ENCODE measurements at places on chromosomes 5 and 9.

GRCh38 chr9:96186591-96187011, 115.4 kb downstream of the HSD17B3 start:
- DNase-seq: no peak

- no peak for DNase-seq
Measured at GRCh38 chr5:135085133-135085935, 51.3 kb upstream of the PITX1 start.

- DNase-seq: no peak
Measured at GRCh38 chr9:76109953-76110352, 219.5 kb downstream of the PCSK5 start.

GRCh38 chr5:110665184-110665726, 61.2 kb downstream of the TMEM232 start:
- no peak for DNase-seq

DNA sequence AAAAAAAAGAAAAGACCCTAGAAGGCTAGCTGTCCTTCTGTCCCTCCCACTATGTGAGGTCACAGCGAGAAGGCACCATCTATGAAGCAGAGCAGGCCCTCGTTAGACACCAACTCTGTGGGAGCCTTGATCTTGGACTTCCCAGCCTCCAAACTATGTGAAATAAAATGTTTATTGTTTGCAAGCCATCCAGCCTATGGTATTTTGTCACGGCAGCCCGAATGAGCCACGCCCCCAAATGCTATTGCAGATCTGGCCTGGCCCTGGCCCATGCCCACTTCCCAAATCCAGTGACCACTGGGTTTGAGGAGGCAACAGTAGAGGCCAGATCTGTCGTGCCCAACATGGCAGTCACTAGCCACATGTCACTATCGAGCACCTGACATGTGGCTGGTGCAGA, 10.8 kb downstream of the STK10 start:
- no peak for DNase-seq

DNA sequence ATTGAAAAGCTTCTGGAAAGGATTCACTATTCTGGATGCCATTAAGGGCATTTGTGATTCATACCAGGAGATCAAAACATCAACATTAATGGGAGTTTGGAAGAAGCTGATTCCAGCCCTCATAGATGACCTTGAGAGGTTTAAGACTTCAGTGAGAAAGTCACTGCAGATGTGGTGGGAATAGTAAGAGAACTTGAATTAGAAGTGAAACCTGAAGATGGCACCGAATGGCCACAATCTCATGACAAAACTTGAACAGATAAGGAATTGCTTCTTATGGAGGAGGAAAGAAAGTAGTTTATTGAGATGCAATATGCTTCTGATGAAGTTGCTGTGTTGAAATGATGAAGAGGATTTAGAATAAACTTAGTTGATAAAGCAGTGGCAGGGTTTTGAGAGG, 254.6 kb upstream of the SLC24A2 start:
- no peak for DNase-seq

DNA sequence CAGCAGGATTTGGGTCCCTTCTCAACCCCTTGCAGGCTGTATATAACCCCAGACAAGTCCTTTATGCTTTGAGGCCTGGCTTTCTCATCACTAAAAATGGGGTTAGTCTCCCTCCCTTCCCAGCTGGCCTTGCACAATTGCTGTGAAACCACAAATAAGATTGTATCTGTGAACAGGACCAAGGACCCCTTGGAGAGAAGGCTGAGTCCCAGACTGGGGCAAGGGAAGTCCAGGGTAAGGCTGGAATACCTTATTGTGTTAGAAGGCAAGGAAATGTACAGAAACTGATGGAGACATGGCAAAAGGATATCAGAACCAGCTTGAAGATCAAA, 11.4 kb downstream of the MACROH2A1 start:
- no peak for DNase-seq

DNA sequence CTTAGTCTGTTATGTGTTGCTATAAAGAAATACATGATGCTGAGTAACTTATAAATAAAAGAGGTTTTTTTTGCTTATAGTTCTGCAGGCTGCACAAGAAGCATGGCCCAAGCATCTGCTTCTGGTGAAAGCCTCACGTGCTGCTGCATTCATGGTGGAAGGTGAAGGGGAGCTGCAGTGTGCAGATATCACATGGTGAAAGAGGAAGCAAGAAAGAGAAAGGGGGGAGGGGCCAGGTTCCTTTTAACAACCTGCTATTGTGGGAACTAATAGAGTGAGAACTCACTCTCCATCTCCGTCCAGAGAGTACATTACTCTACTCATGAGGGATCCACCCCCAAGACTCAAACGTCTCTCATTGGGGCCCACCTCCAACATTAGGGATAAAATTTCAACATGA, 12.5 kb upstream of the PARP8 start:
- no peak for DNase-seq

- DNase-seq: no peak
Measured at GRCh38 chr5:83294246-83294645, 177.3 kb upstream of the VCAN start.

GRCh38 chr9:136640171-136641111, 22.3 kb upstream of the EGFL7 start:
- no peak for DNase-seq

DNA sequence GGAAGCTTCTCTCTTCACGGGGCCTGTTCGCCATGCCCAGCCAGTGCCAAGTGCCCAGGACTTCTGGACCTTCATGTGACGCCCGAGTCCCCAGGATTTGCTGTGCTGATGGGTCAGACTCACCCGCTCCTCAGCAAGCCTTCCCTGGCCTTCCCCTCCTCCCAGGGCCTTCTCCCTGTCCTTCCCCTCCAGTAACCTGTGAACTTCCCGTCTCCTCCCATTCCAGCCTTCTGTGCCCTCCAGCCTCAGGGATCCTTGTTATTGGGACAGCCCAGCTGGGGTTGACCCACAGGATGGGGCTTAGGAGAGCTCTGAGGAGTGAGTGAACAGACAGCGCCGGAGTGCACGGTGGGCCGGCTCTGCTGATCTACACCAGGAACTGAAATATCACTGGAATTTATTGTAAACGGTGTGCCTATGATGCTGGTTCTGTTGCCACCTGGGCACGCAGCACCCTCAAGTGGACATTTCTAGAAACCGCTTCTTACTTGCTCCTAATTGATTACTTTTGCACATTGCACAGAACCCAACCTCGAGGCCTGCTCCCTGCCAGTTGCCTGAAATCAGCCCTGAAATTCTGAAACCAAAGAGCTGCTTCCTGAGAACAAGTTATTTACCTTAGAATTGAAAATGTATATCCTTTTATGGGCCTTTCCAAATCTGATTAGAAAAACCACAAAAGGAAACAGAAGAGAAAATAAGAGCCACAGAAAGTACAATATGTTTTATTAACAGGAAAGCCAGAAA, 1.5 kb downstream of the SPAAR start:
- no peak for DNase-seq

DNA sequence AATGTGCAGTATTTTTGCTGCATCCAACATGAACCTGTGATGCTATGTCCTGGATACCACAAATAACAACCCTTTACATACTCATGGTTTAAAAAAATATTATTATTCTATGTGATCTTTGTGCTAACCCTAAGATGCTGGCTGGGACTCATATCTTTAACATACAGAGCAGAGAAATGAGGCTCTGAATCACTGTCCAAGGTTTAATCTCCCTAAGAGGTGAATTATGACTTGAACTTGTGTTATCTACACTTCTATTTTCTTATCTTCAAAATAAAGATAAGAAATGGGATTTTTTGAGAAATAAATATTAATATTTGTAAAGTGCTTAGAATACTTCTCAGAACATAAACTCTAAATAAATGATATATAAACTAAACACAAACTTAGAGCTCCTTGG, 68.8 kb upstream of the GRIA1 start:
- no peak for DNase-seq

DNA sequence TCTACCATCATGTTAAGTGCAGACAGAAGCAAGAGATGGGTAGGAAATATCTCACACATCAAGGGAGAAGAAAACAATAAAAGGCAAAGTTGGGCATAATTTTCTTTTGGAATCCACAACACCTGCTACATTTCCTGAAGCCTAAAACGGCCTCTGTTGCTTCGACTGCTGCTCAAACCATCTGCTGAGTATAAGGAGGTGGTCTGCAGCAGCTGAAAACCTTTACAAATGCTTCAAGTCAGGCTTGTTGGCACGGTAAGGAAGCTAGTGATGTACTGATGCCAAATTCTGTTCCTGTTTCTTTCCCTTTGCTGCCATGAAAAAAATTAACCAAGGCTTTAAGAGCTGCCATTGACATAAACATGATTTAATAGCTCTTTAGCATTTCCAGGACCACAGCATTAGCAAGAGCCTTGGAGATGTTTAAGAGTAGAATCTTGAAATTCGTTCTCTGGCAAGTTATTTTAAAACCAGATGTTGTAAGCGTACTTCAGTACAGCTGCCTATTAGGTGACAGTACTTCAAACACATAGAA, 75.6 kb downstream of the DMRTA1 start:
- no peak for DNase-seq

GRCh38 chr9:127700140-127700539, 6.6 kb upstream of the CFAP157 start:
- no peak for DNase-seq

GRCh38 chr5:1166370-1166769, 35.0 kb upstream of the SLC6A19 start:
- DNase-seq: no peak

- DNase-seq: no peak
Measured at GRCh38 chr5:73615085-73615484, 10.9 kb upstream of the ARHGEF28 start.

GRCh38 chr5:14744296-14745187, 80.0 kb downstream of the OTULIN start:
- DNase-seq: no peak

- no peak for DNase-seq
Measured at GRCh38 chr5:51487952-51488351, 104.7 kb downstream of the ISL1 start.

DNA sequence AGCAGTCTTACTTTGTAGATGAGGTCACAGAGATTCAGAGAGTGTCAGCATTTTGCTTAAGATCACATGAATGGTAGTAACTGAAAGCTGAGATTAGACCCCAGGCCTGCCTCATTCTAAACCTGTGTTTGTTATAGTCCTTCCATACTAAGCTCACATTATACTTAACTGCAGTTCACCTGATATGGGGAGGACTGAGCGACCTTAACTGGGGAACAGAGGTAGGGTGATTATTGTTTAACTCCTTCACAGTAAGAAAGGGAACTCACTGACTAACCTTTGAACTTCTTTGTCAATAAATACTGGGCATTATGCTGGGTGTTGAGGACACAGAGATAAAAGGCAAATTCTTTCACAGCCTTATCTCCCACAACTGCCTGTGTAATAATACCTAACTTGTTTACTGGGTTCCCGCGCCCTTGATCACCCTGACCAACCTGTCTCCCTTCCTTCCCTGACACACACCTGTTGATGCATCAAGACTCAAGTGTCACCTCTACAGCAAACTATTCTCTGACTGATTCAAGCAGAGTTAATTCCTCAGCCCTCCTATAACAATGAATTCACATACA, 27.2 kb downstream of the DEPDC1B start:
- DNase-seq: no peak

DNA sequence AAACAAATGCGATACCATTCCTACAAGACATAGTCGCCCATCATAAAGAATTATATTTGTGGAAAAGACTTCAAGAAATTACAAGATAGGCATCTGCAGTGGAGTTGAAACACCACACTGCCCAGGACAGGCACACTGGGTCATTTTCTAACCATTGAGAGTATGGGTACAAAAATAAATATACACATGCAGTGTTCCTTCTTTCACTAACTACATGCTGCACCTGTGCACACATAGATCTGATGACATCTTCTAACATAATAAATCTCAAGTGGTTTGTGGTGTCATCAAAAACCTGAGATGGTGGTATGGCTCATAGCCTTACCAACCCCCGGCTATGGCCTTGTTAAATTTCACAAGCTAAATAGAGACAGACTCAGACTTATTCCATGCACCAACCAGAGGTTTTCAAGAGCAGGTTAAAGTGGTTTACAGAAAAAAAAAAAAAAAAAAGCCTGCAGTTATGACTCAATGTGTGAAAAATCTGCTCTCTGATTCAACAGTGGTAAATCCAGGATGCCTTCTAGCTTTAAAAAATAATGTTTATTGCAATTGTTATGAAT, 12.4 kb upstream of the NFIB start:
- no peak for DNase-seq

GRCh38 chr9:16884952-16885513, 14.6 kb upstream of the BNC2 start:
- no peak for DNase-seq

- no peak for DNase-seq
Measured at GRCh38 chr5:133365738-133366137, 246.6 kb downstream of the FSTL4 start.

DNA sequence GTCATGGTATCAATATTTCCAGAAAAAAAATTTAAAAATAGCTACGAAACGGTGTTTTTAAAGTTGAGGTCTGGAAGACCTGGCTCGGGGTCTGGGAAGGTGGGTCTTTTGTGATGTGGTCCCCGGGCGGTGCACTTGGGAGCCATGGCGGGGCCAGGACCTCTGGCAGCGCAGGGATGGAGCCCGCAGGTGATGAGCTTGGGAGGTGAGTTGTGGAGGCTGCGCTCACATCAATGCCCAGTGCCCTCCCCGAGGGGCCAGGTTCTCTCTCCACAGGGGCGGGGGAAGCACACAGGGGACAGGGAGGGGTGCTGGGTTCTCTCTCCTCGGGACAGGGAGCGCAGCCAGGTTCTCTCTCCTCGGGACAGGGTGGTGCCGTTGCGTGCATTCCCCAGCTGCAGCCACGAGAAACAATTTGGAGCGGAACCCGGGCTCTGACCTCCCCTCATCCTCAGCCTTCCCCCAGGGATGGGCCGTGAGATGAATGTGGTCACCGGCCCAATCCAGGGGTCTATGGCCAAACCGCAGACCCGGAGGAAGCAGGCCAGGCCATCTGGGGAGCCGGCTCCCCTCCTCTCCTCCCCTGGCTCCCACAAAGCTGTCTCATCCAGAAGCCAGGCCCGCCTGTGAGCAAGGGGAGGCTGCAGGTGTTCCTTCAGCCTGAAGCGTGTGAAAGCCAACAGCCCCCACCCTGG, 25.8 kb downstream of the DBH start:
- DNase-seq: no peak

- DNase-seq: no peak
Measured at GRCh38 chr9:98565152-98566135, 143.3 kb downstream of the GABBR2 start.

GRCh38 chr5:160442824-160443431, 21.3 kb downstream of the PTTG1 start:
- DNase-seq: no peak

GRCh38 chr9:101418518-101419430, 16.8 kb downstream of the ALDOB start:
- DNase-seq: no peak

- DNase-seq: no peak
Measured at GRCh38 chr9:27633764-27634163, 60.5 kb upstream of the C9orf72 start.

All from stimulated activated CD8-positive, alpha-beta memory T cell treated with anti-CD3 and anti-CD28 coated beads, Interleukin-7, amount 100 ng/mL, for 24 hours (primary cell).